Omental fat pad (tissue), 4 donors: ENCODE measurements at places on chromosomes 5 and 9. TPM values are rescaled to one million over a fixed set of nuclear protein-coding genes. Genes with fewer than 3 reads are reported as not detected.

DNA sequence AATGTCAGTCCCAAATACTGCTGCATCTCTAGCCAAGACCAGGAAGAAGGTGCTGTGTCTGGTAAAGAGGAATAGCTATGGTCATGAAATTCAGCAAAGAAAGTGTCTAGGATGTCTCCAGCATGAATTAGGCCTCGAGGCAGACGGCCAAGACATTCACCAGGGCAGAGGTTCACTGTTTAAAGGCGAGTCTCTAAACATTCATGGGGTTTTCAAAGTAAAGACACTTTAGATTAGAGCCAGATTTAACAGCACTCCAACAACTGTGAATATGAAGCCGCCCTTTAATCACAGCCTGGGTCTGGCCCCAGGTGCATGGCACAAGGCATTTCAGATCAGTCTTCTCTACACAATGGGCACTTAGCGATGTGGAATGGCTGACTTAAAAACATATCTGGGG, 95.0 kb downstream of the ANKH start:
- DNase-seq: no peak

GRCh38 chr5:103907001-103907400, 344.4 kb upstream of the NUDT12 start:
- DNase-seq: no peak

GRCh38 chr5:124301850-124302249, 444.6 kb downstream of the ZNF608 start:
- DNase-seq: no peak

DNA sequence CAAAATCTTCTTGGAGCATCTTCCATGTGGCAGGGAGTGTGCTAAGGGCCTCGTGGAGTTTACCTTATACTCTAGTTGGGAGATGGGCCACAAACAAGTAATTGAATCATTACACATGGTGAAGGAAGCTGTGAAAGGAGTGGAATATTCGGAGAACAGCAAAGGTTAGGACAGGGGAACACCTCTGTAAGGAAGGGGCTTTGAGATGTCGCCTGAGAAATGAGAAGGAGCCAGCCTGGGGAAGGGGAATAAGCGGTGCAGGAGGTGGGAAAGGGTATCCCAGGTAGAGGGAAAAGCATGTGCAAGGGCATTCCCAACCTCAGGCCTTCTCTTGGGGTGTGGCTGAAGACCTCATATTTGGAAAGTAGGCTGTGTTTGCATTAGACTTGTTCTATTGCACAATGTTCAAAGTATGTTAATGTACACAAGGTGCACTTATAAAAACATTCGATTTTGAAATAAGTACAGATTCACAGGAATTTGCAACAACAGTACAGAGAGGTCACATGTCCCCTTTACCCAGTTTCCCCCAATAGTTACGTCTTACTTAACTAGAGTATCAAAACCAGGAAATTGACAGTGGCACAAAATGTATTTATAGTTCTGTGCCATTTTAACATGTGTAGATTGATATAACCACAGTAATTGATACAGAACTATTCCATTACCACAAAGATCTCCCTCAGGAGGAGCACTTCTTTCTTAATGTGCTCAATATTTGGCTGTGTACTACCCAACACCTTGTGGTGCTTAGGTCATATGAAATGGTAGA, 2.4 kb upstream of the STOM start:
- no peak for DNase-seq

The CAMK4 gene
- total RNA-seq: 0.44 TPM
